NCI-H2081 treated with DMSO at 0.1 percent for 48 hours (cell line): ENCODE measurements at places on chromosomes 6 and 20.

DNA sequence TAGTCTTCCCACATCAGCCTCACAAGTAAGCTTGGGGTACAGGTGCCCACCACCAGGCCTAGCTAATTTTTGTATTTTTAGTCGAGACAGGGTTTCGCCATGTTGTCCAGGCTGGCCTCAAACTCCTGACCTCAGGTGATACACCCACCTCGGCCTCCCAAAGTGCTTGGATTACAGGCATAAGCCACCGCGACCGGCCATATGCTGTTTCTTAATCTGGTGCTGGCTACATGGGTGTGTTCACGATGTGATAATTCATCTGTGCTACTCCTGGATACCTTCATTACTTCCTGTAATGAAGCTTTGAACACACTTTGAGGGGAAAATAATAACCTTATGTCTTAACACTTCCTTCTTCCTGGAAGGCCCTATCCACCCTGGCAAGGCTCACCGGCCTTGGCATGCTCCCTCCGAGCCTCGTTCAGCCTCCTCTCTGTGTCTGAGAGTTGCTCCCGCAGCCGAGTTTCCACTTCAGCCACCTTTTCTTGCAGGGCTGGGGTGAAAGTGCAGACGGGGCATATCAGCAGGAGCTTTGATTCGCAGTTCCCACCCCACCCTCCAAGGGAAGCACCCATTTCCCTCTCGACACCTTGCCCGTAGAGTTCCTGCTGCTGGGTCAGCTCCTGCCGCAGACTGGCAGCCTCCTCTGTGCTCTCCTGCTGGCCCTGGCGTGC lies 5.6 kb upstream of the PSORS1C2 start:
- no peak for DNase-seq

GRCh38 chr20:18197382-18198070 lies 59.9 kb downstream of the KAT14 start:
- DNase-seq = no peak

DNA sequence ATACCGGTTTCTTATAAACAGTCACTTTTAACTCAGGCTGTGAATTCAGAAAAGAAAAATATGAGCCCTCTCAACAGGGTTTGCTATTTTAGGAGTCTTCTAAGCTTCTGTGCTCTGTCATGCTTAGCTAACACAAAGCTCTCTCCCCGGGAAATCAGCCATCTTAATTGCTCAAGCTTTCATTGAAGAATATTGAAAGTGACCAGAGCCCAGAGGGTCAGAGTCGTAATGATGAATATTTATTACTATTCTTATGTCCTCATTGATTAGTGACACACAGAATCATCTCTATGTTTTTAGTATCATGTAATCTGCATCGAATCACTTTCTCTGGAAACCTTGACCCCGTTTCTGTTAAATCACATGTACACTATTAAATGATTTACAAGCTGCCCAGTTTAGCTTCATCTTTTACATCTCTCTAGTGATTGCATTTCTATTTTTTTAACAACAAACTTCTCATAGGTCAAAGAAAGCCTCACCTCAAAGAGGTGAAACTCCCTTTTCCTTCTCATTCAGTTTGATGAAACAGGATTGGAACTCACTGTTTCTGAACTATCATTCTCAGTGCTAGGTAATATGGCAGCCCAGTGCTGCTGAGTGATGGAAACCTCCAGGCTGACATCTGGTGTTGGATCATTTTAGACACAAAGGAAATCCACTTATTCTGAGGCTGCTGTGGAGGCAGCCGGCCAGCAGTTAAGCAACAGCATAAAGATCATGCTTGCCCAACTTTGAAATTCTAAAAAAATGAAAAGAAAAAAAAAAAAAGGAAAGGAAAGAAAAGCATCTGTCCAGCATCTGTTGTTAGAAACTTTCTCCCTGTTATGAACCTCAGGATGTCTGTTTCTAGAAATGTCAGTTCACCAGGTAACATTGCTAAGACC lies 96.3 kb downstream of the RFPL4B start:
- DNase-seq = no peak

GRCh38 chr20:49340161-49340966 lies 62.5 kb upstream of the ZNFX1 start:
- no peak for DNase-seq

DNA sequence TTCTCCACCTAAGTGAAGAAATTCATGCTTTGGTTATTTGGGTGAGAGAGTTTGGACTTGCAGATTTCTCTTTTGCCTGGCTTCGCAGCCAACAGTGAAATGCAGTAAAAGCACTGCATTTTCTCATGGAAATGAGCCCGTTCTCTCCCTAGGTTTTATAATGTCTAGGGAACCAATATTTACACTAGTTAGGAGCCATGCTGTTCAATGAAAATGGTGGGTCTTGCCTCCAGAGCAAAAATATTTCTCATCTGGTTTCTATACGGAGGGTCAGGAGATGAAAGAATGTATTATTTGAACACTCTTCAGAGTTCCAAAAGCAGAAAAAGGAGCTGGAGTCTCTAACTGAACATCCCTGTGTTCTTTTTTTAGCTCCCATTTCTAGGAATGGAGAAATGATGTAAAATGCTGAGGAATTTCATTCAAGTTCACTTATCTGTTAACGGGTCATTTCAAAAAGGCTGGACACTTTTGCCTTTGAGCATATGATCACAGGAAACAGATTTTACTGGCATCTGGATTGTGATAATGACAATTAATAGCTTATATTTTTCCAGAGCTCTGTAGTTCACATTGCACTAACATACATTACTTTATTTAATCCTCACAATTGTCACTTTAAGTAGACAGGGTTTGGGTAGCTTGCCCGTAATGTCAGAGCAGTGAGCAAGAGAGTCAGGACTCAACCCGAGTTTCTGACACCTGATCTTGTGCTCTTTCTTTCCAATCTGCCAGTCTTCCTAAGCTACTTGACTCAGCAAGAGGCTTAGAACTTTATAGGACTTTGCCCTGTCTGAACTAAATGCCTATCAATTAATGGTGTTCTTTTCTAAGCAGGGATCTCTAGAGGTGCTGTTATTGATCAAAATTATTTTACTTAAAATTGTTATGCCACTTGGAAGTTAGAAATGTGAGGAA lies 78.0 kb downstream of the PPP1R14C start:
- DNase-seq = no peak
